ENCODE measurements at places on chromosomes 13 and 19.
A peak's percentile ranks its signal among the peaks of the same experiment; 100 is the strongest.

- no peak for DNase-seq
Measured at GRCh38 chr19:39037194-39037593, 4.8 kb upstream of the FBXO27 start.

DNA sequence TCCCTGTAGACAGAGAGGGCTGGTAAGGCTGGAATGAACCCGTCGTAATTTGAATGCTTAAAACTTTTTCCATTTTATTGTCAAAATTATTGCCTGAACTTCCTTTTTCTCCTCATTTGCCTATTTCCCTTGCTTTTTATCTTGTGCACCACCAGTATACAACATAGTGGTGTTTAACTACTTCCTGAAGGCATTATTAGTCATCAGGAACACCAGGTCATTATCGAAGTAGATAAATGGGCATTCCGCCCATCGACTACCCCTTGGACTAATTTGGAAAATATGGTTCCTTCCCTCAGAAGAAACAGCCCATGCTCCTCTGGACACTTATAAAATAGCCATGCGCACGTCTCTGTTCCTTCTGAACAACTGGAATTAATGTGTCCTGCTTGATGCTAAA is 232.1 kb downstream of the TM9SF2 start:
- no peak for DNase-seq

DNA sequence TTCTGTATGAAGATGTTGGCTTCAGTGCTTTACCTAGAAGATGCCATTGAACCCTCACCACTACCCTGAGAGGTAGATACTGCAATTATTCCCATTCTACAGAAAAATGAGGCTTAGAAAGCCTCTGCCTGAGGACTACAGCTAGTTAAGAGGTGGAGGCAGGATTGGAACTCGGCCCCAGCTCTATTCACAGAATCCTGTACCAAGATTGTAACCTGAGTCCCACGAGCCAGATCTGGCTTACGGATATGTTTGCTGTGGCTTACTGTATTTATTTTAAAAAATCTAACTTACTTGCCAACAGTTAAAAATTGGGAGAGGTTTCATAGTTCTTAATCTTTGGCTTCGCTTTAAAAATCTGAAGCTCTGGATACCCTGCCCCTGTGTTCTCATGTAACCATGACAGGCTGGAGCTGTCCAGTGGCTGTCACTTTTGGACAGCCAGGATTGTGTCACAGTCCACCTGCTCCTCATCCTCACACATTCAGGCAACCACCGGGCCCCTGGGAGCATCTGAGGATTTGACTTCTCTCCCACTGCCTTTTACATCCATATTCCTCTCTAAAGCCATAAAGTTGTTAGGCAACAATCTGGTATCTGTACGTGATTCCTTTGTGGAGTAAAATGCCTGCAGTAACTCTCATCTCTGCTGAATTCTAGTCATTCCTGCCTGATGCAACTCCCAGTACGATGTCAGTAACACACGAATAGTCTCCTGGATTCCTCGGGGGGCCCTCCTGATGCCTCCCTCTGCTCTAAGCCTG is 160.8 kb upstream of the SERP2 start:
- no peak for DNase-seq

DNA sequence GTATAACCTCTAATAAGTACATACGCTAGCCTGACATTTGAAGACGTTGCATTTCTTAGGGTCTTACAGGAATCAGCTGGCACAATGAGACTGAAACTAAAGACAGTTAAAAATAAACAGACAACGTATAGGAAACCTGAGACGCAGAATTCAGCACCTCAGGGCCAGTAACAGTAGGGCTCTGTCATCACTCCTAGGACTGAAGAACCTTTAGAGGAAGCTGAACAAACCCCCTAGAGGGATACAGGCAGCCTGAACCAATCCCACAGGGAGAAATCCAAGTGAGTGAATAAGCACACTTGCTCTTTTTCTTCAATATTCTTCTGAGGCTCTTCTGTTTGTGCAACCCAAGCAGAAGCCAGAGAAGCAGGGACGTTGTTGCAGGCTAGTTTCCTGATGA is 53.9 kb upstream of the KLHL1 start:
- DNase-seq, result no peak

DNA sequence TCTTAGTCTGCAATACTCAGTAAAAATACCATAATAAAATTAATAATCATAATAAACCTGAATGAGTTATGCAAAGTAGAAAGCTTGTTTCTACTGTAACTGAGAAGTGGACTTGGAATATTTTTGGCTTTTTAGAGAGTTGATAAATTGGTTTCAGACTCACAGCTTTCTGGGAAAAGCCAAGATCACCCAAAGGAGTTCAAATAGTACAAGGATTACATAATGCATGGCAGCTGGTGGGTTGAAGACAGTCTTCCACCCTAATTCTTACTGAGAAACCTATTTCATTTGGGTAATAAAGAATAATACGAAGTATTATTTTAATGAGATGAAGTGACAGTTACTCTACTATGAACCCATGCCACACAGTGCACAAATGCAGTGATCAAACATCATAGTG is 139.4 kb upstream of the KLF12 start:
- DNase-seq, result no peak

DNA sequence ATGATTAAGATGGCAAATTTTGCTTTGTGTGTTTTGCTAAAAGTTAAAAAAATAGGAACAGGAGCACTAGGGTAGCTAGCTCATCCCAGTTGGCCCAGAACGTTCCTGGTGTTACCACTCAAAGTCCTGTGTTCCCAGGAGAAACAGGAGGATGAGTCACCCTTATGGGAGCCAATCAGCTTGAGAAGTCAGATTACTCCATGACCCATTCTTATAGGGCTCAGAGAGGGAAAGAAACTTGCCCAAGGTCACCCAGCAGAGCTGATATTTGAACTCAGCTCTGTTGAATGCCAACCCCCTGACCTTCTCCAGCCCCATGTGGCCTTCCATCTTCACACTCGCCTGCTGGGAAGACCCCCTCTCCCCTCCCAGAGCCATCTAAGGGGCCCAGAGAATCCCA is 13.0 kb downstream of the NMRK2 start:
- no peak for DNase-seq

DNA sequence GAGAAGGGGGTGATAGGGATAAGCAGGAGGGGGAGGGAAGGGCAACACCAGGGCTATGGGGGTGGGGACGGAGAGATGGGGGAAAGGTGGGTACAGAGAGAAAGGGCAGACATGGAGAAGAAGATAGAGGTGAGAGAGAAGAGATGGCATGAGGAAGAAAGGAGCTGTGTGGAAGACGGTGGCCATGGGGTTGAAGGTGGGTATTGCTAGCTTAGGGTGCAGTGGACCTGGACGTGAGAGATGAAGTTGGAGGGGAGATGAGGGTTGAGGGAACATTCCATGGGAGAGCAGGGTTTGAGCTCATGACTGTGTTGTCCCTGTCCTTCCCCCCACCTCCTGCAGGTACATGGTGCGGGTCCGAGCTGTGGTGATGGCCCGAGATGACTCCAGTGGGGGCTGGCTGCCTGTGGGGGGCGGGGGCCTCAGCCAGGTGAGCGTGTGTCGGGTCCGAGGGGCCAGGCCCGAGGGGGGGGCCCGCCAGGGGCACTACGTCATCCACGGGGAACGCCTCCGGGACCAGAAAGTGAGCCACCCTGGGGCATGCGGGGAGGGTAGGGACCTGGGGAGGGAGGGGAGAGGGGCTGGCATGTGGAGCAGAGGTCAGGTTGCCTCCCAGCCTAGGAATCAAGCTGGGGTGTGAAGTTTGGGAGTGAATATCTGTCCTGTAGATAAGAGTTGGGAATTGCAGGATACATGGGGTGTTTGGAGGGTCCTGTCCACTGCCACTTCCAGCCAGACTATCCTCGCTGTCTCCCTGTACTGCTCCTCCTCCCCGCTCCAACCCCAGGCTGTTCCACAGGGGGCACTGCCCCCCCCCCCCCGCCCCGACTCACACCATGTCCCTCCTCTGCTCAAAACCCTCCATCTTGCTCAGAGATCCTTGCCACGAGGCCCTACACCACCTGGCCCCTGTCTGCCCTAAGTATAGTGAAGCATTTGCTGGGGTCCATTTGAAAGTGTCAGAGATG is 1.7 kb downstream of the SPRED3 start:
- no peak for DNase-seq

GRCh38 chr13:20989656-20990321 is 71.6 kb downstream of the LATS2 start:
- no peak for DNase-seq

DNA sequence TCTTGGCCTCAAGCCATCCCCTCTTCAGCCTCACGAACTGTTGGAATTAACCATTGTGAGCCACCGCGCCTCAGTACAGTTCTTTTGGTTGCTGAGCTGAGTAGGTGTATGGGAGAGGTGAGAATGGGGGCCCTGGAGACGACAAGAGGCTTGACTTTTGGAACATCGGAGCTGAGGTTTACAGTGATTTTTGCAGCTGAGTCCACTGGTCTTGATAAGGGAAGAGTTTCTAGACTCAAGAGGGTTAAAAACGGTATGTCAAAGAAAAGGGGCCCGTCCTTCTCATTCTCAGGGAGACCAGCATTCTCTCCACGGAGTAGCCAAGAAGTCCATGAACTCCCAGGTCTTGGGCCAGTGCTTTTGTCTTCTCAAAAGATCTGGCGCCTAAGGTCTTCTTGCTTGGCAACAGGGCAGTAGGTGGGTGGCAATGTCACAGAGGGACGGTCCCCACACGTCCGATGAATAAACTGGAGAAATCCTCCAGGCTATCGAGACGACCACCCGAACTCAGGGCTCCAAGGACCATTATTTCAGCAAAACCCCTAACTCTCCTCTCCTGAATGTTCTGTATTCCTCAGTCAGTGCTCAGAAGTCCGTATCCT is 6.4 kb upstream of the QTRT1 start:
- DNase-seq, result no peak

GRCh38 chr13:35530581-35530980 is 54.1 kb upstream of the MAB21L1 start:
- no peak for DNase-seq

DNA sequence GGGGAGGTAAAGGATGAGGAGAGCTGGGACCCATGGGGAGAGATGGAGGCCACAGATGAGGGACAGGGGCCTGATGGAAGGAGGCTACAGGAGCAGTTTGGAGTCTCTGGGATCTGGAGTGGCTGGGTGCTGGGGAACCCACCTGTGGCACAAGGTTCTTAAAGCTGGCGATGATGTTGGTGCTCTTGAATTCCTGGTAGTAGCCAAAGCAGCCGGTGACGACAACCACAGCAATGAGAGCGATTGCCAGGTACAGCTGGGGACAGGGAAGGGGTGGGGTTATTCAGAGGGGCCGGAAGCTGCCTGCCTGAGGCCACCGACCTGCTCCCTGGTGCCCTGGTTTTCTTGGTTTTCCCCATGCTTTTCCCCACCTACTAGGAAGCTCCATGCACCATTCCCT is 2.8 kb downstream of the ATP4A start:
- DNase-seq, result no peak

- no peak for DNase-seq
Measured at GRCh38 chr13:40961826-40962225, 57.3 kb downstream of the ELF1 start.

DNA sequence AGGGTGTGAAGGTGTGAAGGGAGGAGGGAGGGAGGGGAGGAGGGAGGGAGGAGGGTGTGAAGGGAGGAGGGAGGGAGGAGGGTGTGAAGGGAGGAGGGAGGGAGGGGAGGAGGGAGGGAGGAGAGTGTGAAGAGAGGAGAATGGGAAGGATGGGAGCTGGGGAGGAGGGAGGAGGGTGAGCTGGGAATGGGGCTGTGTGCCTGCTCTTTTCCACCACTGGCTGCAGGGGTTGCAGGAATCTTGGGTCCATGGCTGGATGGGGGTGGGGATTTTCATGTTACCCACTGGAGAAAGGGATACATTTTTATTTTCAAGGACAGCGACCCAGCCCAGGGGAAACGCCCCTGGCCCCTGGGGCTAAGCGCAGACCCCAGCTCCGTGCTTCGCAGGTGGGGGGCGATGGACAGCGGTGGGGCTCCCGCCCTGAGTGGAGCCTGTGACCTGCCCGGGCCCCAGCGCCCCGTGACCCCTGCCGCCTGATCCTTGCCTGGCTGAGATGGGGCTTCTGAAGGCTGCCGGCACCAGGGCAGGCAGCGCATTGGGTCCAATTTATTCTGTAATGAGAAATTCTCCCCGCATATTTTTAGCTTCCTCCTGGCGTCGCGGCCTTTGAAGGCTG is 3.0 kb upstream of the EFNA2 start:
- DNase-seq, result no peak

GRCh38 chr19:28929006-28929405 is 283.9 kb downstream of the UQCRFS1 start:
- no peak for DNase-seq

GRCh38 chr19:3243819-3244700 is 19.6 kb downstream of the CELF5 start:
- DNase-seq, result peak; percentile 36

DNA sequence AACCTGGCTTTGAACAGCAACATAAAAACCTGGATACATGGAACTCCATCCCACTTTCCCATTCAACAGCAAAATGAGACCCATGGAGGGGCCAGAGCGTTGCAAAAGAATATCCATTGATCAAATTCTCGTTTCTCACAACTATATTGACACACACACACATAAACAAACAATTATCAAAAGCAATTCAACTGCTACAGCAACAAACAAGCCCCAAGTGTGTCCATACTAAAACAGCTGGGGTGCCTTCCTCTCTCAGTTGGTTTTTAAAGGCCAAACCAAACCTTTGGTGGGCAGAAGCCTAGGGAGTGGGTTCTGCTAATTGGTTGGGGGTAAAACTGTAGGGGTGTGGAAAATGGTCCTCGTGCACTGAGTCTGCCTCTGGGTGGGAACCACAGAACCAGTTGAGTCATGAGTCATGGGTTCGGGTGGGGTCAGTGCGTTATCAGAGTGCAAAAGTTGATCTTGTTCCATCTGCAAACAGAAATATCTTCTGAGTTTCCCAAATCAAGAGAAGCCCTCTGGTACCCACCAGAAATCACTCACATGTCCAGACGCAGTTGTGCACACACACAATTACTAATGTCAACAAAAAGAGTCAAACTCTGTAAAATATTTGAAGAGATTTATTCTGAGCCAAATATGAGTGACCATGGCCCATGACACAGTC is 18.5 kb downstream of the GPR42 start:
- no peak for DNase-seq

GRCh38 chr13:109182777-109183465 is 553.5 kb downstream of the MYO16 start:
- no peak for DNase-seq

DNA sequence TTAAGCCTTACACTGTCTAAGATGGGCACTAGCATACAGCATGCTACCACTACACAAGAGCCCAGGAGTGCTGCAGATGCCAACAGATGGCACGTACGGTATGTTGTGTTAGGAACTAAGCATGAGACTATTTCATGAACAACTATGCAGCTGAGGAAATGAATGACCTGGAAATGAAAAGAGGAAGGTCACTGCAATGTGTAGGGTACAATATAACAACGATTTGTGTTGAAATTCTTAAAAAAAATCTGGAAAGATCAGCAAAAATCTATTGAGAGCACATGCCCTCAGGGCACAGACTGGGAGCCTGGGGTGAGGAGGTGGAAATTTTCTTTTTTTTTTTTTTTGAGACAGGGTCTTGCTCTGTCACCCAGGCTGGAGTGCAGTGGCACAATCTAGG is 14.4 kb downstream of the HAUS8 start:
- DNase-seq, result no peak

DNA sequence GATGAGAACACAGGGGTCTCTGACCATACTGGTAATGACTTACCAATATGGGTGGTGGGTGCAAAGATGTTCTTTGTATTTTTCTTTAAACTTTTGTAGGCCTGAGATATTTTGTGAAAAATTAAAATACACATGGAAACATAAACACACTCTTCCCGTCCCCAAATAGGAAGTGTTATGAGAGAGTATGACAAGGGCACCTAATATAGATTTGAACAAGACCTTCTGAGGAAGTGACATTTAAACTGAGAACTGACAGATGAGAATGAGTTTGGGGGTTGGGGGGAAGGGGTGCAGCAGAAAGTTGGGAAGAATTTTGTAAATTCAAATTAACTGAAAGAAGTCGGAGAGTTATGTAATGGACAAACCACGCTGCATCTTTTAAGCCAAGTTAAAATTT is 224.2 kb downstream of the RGCC start:
- no peak for DNase-seq

Data from CD4-positive, alpha-beta T cell treated with Interleukin-4 for 1 hour (primary cell).